Activated CD4-positive, CD25-positive, alpha-beta regulatory T cell treated with anti-CD3 and anti-CD28 coated beads, Interleukin-2, amount 50 U/mL, for 24 hours (primary cell): ENCODE measurements at places on chromosomes 2 and 18.

GRCh38 chr18:46199515-46200147 is 95.4 kb downstream of the HAUS1 start:
- peak; percentile 70 for ATAC-seq

GRCh38 chr18:75378376-75379315 is 48.9 kb downstream of the SMIM21 start:
- no peak for ATAC-seq

- ATAC-seq = no peak
Measured at GRCh38 chr18:75473316-75473715, 45.8 kb upstream of the SMIM21 start.

GRCh38 chr2:237453671-237454070 is 33.4 kb upstream of the MLPH start:
- no peak for ATAC-seq

- ATAC-seq = no peak
Measured at GRCh38 chr18:980586-980985, 75.9 kb downstream of the ADCYAP1 start.

GRCh38 chr18:9973470-9973869 is 59.7 kb downstream of the VAPA start:
- no peak for ATAC-seq

GRCh38 chr2:118249531-118249930 is 161.3 kb downstream of the INSIG2 start:
- ATAC-seq = no peak
